ENCODE measurements at places on chromosomes 16 and 17.

DNA sequence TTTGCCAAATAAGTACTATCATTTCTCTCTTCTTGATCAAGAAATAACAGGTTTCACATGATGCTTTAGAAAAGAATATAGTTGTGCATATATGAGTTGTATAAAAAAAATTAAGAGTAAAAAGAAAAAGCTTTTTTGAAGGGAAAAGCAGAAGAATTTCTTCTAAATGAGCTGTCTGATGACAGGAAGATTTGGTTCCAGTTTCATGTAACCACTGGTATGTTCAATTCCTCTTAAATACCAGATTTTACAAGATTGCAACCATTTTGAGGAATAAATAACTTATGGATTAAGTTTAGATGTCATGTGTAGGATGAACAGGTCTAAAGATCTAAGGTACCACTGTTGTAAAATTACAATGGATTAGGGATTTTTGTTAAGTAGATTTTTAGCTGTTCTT lies 45.0 kb downstream of the VMP1 start:
- no peak for DNase-seq

GRCh38 chr17:80892900-80893603 lies 98.6 kb upstream of the CHMP6 start:
- no peak for DNase-seq

- DNase-seq, result no peak
These were observed 23.3 kb downstream of the NOS2 start for GRCh38 chr17:27776882-27777624.

DNA sequence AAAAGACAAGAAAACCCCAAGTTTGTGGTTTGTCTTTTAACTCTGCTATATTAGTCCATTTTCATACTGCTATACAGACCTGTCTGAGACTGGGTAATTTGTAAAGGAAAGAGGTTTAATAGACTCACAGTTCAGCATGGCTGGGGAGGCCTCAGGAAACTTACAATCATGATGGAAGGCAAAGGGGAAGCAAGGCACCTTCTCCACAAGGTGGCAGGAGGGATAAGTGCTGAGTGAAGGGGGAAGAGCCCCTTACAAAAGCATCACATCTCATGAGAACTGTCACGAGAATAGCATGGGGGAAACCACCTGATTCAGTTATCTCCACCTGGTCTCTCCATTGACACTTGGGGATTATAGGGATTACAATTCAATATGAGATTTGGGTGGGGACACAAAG lies 13.5 kb upstream of the ADAM11 start:
- DNase-seq, result no peak

GRCh38 chr16:87052506-87052905 lies 264.7 kb downstream of the C16orf95 start:
- DNase-seq, result no peak

DNA sequence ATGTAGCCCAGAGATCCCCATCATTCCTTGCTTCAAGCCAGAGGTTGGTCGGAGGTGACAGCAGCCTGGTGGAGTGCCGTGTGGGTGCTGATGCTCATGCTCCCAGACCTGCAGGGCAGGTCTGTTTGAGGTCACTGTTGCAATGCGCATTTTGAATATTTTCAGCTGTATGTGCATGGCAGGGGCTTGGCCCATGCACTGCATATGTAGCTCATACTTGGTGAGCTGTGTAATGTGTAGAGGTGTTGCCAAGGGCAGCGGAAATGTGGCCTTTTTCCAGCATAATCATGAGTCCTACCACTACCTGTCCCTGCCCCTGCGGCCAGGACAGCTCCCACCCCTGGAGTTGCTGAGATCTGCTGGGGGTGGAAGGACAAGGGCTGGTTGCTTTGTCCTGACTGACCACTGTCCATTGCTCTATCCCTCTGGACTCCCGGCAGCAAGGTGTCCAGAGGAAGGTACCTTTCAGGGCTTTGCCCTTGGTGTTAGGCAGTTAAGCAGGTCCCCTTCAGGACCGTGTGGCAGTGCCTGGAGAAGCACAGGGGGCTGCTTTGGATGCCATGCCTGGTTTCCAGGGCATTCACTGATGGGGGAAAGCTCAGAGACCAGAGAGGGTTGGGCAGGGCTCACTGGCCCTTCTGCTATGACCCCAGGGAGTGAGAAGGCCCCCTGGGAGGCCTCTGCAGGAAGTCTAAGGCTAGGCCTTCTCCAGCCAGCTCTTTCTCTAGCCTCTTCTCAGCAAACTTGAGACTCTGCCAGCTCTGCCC lies 215.2 kb downstream of the NTN1 start:
- peak; percentile 51 for DNase-seq

- DNase-seq, result peak; percentile 15
These were observed 36.8 kb downstream of the ADCY7 start for GRCh38 chr16:50303041-50303604.

GRCh38 chr17:10516638-10517037 lies 1.7 kb downstream of the MYH1 start:
- no peak for DNase-seq

Measured in right hindlimb (tissue), 1 donor.